ENCODE measurements at places on chromosomes 5 and 9.

GRCh38 chr5:171419688-171420430 is 412 bp downstream of the FGF18 start:
- DNase-seq, result no peak

DNA sequence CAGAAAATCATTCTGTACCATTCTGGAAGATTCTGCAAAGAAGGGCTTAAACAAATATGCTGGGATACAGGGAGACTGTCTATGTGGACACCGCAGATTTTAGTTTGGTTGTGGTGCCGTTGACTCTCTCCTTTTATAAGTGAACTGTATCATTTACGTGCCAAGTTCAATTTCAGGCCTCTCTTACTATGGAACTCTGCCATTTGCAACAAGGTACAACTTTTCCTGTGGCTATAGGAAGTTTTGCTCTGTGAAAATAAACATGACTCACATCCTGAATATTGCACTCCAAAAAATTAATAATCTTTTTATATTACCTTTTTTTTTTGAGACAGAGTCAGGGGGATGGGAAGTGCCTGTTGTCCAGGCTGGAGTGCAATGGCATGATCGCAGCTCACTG is 29.7 kb upstream of the CSNK1G3 start:
- no peak for DNase-seq

DNA sequence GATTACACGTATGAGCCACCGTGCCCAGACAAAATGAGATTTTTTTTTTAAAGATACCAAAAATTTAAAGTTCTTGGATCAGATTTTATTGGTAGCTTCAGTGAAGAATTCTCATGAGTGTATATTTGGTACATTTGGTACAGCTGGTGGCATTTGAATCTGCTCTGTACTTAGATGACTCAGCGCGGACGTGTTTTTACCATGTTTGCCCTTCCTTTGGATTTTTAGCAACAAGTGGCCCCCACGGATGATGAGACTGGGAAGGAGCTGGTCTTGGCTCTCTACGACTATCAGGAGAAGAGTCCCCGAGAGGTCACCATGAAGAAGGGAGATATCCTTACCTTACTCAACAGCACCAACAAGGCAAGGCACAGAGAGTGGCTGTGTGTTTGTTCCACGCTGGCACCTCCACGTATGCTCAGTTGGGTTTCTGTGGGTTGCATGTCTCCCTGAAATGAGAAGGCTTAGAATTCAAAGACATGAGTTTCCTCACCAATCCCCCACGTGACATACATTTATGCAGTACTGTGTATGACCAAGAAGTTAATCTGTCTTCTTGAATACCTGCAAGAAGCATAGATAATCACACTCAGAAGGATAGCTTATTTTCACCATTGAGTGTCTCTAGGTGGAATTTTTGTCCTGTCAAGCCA is 36.3 kb downstream of the SPTAN1 start:
- no peak for DNase-seq

GRCh38 chr9:123033864-123034601 is 566 bp downstream of the GPR21 start:
- no peak for DNase-seq

- DNase-seq, result no peak
Observed at GRCh38 chr9:127970401-127971313, 10.1 kb downstream of the EEIG1 start.

DNA sequence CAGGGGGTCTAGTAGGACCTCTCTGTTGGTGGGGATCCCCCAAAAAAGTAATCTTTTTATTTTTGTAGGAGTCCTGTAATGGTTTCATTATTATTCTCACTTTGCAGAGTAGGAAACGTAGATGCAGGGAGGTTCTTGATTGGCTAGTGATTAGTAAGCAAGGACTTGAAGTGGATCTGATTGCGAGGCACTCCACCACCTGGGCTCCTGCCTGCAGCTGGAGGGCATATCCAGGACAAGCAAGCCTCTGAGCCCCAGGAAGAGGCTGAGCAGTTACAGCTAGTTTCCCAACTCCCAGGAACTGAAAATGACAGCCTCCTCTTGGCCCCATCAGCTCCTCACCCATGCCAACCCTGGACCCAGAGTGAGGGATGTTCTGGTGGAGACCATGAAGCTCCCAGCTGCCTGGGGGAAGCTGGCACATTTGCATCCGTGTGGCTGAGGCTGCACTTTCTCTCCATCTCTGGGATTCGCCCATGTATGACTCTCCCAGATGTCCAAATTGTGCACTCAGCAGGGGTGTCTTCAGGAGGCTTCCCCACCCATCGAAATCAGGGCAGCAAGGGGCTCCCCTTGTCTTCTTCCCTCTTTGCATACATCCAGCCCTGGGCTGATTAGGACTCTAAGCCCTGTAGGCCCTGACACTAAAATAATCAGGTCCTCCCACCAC is 10.2 kb downstream of the KCNIP1 start:
- DNase-seq, result no peak

- no peak for DNase-seq
Observed at GRCh38 chr9:31210978-31211570, 1173.4 kb upstream of the ACO1 start.

GRCh38 chr9:2377117-2377516 is 244.5 kb upstream of the VLDLR start:
- DNase-seq, result no peak

DNA sequence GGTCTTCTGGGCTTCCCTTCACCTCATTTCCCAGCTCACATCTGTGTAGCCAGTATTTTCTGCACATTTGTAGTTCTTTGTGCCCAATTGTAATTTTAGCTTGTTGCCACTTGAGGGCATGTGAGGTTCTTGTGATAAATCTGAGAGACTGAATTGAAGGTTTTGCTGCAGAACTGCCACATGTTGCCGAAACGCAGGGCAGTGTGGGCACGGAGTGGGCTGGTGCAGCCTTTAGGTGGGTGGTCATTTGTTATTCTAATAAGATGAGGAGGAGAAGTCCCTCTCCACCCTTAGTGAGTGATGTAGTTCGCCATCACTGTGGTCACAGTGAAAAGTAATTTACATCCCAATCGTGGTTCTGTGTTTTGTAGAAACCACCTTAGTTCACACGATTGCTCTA is 21.2 kb downstream of the OTULIN start:
- peak; percentile 29 for DNase-seq

- DNase-seq, result no peak
Observed at GRCh38 chr5:56323505-56323904, 90.4 kb upstream of the ANKRD55 start.

- no peak for DNase-seq
Observed at GRCh38 chr5:67283988-67284487, 87.4 kb upstream of the CD180 start.

DNA sequence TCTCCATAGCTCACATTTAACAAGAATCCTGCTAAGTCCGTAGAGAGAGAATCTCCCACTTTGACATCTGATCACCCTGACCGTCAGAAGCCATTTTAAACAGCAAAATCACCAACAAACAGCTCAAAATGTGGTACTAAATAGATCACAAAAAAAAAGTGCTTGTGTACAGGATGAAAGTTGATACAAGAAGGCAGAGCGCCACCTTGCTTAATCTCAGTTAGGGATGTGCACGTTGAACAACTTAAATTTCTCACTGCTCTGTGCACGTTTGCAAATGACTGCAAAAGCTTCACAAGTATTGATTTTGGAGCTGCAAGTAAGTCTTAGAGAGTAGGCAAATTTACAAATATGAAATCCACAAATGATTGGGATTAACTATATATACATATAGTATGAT is 63.1 kb upstream of the NREP start:
- no peak for DNase-seq

DNA sequence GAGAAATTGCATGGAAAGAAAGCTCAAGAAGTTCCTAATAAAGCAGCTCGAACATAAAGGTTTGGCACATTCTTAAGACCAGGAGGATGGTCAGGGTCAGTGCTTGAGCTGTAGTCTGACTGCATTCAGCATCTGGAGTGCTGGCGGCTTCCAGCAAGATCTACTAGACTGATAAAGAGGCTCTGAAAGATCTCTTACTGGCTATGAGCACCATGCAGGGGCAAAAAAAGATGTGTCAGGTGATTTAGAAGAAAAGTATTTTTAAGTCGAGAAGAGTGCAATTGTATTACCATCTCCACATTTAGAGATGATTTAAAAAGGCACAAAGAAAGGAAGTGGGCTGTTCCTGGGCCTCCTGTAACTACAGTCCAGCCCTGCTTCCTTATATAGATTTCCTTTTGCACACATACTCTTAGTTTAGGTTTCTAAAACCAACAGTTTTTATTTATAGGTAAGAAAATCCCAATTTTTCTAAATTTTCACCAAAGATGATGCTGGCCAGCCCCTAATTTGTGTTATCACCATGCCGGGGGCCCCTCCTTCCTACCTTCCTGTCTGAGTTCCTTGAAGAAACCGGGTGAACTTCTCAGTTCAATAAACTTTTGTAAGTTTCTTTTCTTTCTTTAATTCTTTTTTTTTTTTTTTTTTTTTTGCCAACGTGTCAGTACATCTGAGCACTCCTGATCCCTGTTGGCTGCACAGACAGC is 65.9 kb upstream of the PLPP1 start:
- DNase-seq, result no peak

- DNase-seq, result peak; percentile 25
Observed at GRCh38 chr9:14251154-14252071, 62.5 kb downstream of the NFIB start.

DNA sequence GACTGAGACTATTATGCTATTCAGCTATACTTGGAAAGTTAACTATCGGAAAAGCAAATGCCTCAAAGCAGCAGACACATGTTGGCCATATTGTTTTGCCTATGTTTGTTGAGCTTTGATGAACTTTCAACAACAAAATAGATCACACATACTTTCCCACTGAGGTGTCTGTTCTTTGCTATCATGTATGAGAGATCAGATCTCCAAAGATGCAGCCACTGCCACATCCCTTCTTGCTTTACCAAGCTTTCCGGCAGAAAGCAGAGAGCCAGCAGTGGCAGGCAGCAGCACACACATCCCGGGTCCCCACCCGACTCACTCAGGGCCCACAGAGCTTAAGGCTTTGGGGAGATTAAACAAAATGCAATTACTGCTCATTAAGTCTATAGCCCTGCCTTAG is 18.8 kb downstream of the ZBTB5 start:
- no peak for DNase-seq

DNA sequence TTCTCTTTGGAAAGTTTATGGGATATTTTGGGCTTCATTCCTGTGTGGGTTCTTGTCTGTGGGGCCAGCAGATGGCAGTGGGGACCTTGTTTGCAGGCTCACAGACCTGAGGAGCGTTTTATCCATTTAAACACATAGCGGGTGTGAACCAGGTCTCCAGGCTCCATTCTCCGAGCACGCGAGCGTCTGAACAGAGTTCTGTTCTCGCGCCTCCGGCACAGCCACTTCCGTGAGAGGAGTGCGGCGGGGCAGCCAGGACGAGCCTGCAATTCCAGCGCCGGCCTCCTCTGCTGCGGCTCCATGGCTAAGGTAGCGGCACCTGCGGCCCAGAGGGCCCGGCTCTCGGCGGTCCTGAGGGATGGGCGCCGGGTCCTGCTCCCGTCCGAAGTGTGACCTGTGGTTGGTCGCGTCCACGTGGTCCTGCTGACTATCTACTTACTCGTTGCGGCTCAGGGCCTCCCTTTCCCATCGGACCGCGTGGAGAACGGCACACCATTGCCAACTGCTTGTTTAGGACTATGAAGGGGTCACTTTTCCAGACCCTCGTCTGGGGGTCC is 7.3 kb downstream of the NRARP start:
- DNase-seq, result no peak

GRCh38 chr5:73607228-73607627 is 18.8 kb upstream of the ARHGEF28 start:
- no peak for DNase-seq

- DNase-seq, result no peak
Observed at GRCh38 chr9:8872802-8873201, 1073.2 kb upstream of the DMAC1 start.

DNA sequence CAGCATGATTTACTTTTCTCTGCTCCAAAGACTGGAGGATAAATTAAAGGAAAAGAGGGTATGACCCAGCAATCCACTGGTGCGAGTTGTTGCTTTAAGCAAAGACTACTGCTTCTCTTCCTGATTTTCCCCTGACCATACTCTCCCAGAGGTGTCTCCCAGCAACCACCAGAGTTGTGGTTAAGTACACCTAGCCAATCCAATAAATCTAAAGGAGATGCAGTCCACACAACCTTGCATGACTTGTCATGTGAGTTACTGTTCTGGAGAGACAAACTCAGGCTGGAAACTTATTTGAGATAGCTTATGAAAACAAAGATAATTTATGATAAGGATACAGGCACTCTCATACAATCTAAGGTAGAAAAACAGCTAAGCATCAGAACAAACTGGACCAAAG is 11.9 kb downstream of the TMC1 start:
- no peak for DNase-seq

GRCh38 chr5:39465097-39465496 is 40.3 kb upstream of the DAB2 start:
- no peak for DNase-seq

- no peak for DNase-seq
Observed at GRCh38 chr5:21791304-21791703, 1061.8 kb downstream of the CDH12 start.

DNA sequence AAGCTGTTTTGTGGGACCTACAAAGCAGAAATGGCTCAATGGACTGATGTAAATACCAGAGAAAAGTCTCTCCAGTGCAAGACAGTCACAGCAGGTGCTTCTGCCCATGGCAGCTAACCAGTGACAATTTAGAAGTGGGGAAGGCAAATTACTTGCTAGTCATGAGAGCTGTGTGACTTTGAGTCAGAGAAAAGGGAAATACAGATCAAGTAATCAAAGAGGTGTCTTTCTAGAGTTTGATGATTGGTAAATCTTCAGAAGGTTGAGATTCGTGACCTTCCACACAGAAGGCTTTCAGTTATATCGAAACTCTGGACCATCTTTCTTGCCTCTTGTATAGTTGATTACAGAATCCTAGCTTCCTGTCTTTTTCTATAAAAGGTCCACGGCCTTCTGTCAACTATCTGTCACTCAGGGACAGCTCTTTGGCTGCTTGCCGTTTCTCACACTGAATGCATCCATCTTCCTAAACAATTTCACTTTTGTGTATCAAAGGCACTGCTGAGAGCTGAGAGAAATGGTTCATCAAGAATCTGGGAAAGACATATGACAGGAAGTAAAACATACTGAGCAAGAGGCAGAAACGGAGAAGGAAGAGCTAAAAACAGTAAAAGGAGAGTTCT is 993.9 kb upstream of the ACO1 start:
- no peak for DNase-seq

DNA sequence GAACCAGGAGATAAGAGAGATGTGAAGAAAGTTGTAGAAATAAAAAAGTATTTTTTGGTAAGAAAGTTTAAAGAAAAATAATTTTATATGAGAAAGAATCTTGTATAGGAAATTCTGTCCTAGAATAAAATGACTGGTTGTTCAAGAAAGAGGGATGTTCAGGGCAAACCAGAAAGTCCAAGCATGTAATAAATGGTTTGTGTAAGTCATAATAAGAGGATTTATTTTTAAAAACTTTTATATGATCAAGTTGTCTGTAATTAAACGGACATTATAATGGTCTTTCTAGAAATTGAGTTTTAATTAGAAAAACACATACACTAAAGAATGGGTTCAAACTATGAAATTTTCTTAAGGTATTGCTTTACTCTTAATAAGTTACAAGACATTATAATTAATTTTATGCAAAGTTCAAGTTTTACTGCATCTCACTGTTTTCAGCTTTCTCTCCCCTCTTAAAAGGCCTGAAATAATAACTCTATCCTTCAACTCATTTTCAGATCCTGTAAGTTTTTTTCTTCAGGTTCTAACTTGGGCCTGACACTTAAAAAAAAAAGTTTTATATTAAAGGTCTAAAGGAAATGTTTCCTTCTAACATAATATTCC is 56.1 kb upstream of the ZNF300 start:
- no peak for DNase-seq

Measured in substantia nigra (tissue), 51 donors.